ENCODE measurements at places on chromosomes 7 and 10.

DNA sequence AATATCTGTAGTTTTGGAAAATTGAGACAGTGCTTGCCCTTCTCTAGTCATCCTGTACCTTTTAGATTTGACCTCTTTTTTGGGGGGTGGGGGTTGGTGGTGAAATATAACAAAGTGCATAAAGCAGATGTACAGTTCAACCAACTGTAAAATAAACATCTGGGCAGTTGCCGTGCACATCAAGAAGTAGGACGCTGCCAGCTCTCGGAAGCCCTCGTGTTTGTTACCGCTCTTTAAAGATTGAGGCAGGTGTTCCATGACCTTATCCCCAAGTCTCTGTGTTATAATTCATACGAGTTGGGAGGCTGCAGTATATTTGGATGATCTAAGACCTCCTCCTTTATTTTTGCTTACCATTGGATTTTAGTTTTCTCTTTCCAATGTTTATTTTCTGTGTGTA, 55.1 kb downstream of the SDK1 start:
- no peak for DNase-seq

- DNase-seq: no peak
Measured at GRCh38 chr10:114306116-114306973, 67.3 kb downstream of the VWA2 start.

DNA sequence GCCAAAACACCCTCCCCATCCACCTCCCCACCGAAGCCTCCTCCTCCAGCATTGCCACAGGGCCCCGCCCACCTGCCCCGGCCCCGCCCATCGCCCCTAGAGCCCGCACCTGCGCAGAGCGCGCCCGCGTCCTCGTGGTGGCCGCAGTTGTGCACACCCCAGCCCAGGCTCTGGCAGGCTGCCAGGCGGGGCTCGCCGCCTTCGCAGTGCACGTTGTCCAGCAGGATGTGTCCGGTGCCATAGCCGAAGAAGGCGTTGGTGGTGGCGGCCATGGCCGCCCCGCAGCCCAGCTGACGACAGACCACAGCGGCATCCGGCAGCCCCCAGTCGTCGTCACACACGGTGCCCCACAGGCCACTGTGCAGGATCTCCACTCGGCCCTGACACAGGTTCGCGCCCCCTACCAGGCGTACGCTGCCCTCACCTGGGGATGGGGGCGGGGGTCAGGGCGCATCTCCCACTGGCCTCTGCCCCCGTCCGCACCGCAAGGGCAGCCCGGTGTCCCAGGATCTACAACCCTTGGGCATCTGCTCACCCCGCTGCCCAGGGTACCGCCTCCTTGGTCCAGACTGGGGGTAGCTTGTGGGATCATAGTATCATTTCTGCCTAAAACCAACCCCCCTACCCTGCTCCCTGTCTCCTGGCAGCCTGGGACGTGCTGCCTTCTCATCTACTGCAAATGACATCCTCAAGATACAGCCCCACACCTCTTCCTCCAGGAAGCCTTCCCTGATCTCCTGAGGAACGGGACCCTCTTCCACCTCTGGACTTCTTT, 11.9 kb downstream of the SSC4D start:
- peak; percentile 55 for DNase-seq

DNA sequence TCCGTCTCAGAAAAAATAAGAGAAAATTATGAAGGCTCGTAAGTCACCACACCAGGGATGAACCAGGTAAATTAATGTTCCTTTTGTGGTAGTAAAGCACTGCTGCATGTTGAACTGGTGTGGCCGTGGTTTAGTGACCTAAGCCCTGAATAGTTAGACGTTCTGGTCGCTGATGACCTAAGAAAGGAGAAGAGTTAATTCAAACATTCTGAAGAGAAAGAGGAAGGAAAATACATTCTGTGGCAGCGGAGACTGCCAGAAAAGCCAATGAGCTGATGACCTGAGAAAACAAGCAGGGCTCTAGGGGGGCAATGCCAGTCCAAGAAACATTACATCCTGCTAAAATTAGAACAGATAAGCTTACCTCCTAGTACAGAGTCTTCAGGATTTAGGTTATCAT, 17.5 kb downstream of the DNAJC9 start:
- no peak for DNase-seq

- DNase-seq: no peak
Measured at GRCh38 chr7:116862951-116863670, 724 bp downstream of the CAPZA2 start.

DNA sequence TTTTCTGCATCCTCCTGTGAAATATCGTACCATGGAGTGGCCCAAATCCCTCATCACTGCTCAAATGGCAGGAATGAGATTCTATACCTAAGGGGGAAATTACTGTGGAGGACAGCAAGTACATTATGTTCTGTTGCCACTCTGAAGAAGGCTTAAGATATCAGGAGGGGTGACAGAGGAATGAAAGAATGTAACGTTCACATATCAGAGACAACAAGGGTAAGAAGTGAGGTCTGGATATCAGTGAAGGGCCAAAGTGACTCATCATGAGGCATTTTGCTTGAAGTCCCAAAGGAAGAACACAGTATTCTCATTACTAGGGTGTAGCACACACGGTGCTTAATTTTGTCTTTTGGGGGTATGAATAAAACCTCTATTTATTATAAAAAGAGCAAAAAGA, 71.5 kb upstream of the SLC13A1 start:
- no peak for DNase-seq

DNA sequence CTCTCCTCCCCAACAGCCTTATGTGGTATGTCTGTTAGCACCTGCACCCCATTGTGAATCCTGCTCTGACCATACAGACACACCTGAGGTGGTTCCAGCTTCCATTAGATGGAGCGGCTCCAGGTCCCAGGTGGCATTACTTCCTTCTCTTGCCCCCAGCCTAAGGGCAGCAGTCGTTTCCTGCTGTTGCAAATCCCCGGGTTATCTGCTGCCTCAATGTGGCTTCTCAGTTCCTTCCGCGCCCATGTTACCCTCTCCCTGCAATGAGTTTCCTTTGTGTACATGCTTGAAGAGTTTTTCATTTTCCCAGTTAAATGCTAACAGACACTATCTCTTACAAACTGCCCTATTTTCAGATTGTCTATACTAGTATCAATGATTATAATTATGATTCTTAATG, 62.8 kb upstream of the PRKCQ start:
- DNase-seq: peak; percentile 80

GRCh38 chr10:106716381-106716780, 448.1 kb downstream of the SORCS1 start:
- DNase-seq: no peak

DNA sequence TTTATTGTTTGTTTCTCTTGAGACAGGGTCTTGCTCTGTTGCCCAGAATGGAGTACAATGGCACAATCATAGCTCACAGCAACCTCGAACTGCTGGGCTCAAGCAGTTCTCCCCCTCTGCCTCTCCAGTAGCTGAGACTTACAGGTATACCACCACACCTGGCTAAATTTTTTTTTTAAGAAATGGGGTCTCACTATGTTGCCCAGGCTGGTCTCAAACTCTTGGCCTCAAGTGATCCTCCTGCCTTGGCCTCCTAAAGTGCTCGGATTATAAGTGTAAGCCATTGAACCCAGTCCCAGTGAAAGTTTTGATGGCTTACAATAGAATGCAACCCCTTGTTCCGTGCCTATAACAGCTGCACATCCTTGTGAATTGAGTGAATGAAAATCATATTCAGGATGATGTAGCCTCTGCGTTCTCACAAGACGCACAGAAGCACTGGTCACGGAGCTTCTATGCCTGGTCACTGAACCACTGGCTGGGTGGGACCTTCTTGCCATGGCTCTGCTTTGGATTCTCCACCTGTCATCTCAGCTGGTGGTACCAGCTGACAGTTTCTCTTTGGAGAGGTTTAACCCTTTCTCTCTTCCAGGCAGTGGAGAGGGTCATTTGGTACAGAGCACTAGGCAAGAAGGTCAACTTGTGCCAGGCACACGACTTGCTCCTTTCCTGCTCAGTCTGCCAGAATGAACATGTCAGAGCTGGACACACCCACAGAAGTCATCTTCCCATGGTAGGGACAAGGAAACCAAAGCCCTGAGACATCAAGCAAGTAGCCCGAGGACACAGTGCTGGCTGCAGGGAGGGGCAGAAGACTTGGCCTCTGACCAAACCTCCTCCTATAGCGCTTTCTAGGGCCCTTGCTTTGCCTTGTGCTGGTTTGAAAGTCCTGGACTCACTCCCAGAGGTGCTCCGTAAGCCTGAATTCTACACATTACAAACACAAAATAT, 89.6 kb downstream of the ATXN7L1 start:
- DNase-seq: no peak

GRCh38 chr10:49290131-49290530, 8.8 kb upstream of the C10orf71 start:
- no peak for DNase-seq

DNA sequence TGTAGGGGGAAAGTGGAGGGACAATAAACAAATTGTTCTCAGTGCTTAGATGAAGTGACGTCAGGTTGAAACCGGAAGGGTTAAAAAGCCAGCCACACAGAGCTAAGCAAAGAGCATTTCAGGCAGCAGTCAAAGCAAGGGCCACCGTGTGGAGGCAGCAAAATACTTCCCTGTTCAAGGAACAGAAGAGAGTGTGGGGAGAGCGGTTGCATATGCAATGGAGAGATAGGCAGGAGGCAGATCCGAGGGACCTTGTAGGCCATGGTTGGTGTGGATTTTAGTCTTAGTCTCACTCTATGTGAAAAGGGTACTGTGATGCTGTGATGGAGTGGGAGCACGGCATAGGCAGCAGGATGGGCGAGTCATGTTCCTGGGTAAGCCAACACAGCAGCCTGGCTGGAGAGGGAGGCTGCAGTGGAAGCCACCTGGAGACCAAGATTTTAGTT, 3.8 kb upstream of the STN1 start:
- no peak for DNase-seq

DNA sequence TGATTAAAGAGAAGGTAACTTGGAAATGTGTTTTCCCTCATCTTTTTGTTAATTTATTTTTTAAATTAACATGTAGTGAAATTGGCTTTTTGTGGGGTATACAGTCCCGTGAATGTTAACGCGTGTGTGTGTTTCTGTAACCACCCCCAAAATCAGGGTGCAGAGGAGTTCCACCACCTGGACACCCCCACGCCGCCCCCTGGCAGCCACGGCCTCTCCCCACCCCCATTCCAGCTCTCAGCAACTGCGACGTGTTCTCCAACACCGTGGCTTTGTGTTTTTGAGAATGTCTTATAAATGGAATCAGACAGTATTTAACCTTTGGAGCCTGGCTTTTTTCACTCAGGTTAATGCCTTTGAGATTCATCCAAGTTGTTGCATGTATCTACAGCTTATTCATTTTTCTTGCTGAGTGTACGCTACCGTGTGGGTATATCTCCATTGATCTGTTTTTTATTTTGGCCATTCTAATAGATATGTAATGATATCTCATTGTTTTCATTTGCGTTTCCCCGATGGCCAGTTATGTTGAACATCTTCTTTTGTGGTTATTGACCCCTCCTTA, 218.8 kb downstream of the EBF3 start:
- DNase-seq: no peak

DNA sequence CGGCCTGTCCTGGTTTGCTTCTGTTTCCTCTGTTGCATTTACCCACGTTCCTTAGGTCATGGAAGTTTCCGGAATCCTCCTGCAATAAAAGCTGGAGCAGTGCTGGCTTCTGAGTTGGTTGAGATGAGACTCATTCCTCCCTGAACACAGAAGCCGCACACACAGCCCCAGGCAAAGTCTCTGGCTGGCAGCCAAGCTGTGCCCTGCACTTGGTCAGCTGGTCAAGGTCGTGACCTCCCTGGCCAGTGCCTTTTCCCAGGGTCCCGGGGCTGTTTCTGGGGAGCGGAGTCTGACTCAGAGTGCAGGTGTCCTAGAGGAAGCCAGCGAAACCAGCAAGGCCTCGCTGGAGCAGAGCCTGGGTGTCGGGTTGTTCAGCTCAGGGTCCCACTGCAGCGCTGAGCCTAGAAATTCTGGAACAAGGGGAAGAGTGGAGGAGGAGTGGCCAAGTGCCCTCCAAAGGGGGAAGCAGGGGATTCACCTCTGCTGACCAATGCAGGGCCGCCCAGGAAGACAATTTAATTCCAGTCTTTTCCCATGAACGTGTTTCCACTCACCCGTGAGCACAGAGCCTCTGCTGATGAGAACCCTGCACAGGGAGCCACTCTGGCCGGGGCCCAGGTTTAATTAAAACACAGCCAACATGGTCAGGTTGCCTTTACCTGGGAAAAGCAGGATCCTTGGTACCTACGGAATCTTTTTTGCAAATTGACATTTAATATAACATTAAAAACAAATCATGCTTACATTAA, 245.5 kb upstream of the PPP2R2D start:
- no peak for DNase-seq

GRCh38 chr7:144134116-144134515, 11.1 kb downstream of the OR2A14 start:
- DNase-seq: no peak

DNA sequence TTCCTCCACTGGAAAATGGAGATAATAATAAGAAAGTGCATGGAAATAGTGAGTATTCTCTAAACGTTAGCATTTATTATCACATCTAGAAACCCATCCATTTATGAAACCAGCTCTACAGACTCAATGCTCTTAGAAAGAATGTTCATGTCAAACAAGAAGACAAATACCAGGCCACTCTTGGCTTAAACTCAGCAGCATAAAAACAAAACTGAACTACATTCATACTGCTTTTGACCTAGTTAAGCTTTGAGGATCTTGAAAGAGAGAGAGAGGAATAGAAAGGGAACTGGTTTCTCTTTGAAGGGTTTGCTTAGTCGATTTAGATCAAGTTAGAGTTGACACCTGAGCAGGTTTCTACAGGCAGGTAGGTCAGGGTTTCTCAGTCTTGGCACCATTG, 332.9 kb upstream of the PRKCQ start:
- DNase-seq: no peak

- DNase-seq: no peak
Measured at GRCh38 chr7:1742555-1743303, 72.7 kb downstream of the ELFN1 start.

GRCh38 chr7:35430547-35431153, 176.8 kb upstream of the TBX20 start:
- peak; percentile 51 for DNase-seq

DNA sequence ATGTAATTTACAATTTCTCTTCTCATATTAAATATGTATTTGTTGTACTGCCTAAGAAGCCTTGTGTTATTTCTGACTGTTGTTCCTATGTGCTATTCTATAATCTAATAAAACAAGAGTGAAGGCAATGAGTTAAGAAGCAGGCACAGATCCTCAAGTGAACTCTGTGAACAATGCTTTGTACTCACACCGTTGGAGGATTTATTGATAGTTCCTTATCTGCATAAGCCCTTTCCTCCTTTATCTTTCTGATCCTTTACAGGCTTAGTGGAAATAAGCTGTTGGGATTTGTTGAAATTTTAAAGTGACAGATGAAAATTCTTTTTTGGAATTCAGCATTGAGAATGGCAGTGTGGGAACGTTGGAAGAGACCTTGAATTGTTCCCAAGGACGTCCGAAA, 329.6 kb upstream of the NPVF start:
- DNase-seq: no peak

DNA sequence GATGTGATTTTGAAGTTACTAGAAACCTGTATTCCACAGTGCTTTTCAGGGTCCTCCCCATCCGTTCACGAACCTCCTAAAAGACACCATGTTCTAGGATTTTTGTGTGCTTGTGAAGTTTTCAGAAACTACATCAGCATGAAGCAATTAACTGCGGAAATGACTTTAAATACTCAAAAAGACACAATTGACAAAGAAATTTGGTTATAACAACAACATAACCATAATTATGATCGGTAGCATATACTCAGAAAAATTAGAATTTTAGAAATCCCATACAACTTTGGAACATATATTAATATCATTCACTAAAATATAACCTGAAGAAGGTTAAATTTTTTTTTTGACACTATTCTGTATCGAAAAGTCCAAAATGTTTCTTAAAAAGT, 43.8 kb upstream of the FAM20C start:
- DNase-seq: no peak

Measured in Jurkat, Clone E6-1 (cell line).